Left ventricle myocardium inferior (tissue), 1 donor: ENCODE measurements at places on chromosomes 2 and 18. TPM values are rescaled to one million over a fixed set of nuclear protein-coding genes. Genes with fewer than 3 reads are reported as not detected.

CFAP53 gene
- 0.16 TPM for total RNA-seq

KIAA2012 gene
- total RNA-seq, result not detected

CLEC4F gene
- total RNA-seq, result not detected

ANO7 gene
- total RNA-seq, result 0.80 TPM

SERPINB11 gene
- not detected for total RNA-seq

ANKRD30BL gene
- not detected for total RNA-seq

DPP10 gene
- 0.16 TPM for total RNA-seq

GKN2 gene
- total RNA-seq, result not detected

STK39 gene
- total RNA-seq, result 23.2 TPM

CIB4 gene
- not detected for total RNA-seq

LYPD1 gene
- not detected for total RNA-seq

DNA sequence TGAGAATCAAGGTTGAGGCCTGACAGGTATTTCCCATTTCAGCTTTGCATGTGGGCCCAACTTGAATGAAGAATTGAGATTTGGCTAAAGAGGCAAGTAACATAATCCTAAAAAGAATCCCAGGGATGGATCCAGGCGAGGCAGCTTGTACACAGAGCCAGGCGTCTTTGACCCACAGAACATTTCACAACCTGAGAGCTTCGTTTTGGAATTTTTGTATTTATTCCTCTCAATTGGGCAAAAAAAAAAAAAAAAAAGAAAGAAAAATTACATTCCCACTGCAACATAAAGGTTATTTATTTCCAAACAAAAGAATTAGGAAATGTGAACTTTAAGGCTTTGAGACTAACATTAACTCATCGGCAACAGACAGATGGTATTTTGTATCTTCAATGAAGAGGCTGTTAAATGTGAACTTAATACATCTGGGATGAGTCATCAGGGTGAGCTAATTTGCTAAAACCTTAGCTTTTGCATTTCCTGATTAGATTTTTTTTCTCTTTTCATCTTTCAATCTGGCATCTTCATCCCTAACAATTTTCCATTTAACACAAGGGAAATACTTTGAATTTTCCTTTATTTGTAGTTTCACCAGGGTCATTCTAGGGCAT lies 478.5 kb upstream of the TNP1 start:
- no peak for DNase-seq

- DNase-seq, result no peak
Measured at GRCh38 chr18:49905771-49906170, 92.4 kb upstream of the ACAA2 start.

DNA sequence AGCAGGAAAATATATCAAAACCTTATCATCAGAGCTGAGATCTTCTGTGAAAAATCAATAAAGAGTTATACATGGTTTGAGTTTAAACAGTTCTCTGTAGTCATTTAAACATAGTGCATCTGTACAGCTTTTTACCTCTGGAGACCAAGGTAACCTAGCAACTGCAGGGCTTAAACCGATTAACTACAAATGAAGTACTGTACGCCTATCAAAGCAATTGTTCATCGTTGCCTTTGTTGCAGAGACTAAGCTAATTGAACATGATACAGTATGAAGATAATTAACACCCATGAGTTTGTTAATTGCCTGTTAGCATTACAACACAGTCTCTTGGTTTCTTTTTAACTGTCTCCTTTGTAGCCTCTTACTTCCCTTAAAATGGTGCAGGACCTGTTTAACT lies 147.9 kb downstream of the LNPK start:
- no peak for DNase-seq

DNA sequence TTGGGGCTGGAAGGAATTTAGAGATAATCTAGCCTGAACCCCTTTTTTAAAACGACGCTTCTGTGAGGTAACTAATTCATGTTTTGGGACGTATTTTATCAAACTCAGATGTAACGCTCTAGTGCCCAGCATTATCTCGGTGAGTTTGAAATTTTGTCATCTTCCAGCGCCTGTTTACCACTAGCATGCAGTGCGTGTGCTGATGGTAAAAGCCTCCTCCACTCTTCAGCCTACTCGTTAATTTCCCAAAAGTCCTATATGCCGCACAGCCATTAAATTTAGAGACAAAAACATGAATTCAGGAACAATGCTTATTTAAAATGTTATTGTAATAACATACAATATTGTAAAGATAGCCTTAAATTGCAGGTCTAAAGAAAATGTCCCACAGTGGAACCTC lies 2.8 kb downstream of the ZCCHC2 start:
- no peak for DNase-seq

GRCh38 chr18:43635397-43635796 lies 358.1 kb upstream of the SYT4 start:
- DNase-seq, result no peak

DNA sequence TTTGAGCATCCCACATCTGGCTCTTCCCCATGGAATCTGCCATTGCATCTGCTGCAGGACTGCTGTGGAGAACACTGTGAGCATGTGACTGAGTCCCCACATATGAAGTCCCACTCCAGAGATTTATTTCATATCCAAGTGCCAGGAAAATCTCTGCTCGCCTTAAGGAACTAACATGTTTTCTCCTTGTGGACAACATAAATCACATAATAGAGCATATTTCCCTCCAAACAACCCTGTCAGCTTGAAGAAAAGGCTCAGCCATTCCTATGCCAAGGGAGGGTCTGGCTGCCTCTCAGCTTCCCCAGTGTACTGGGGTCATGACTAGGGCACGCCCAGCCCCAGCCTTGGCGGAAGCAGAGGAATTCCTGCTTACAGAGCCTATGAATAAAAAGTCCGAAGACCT lies 193.7 kb downstream of the DNER start:
- DNase-seq, result peak; percentile 37

DNA sequence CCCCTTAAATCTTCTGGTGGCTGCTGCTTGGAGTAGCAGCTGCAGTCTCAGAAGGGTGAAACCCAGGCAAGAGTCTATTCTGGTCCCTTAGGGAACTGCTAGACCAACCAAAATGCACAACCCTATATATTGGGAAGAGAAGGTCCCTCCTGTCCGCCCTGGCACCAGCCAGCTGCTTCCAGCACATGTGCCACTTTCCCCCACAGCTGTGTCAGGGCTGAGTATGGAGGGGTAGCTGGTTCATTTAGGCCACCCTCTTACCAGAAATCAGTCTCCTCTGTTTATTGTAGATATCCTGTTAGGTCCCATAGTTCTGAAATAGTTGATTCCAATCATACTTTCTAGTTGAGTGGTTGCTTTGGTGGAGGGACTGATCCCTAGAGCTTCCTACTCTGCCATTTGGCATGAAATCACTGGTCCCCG lies 68.9 kb downstream of the BIRC6 start:
- DNase-seq, result no peak

- DNase-seq, result no peak
Measured at GRCh38 chr18:11155034-11155759, 5.8 kb upstream of the PIEZO2 start.

DNA sequence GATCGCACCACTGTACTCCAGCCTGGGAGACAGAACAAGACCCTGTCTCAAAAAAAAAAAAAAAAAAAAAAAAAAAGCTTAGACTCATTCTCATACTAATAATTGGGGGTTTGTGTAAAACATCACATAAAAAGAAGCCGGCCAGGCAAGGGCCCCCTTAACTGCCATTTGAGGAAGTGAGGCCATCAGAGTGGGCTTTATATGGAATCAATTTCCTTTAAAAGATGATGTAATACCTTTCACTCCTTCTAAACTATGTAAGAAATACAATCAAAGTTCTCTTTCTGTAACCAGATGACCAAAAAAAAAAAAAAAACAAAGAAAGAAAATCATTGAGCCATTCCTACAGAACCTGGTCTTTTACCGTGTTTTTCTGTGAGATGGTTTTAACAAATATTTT lies 13.1 kb upstream of the GPR55 start:
- no peak for DNase-seq

- peak; percentile 70 for DNase-seq
Measured at GRCh38 chr2:84906900-84907714, 1.7 kb downstream of the TMSB10 start.

DNA sequence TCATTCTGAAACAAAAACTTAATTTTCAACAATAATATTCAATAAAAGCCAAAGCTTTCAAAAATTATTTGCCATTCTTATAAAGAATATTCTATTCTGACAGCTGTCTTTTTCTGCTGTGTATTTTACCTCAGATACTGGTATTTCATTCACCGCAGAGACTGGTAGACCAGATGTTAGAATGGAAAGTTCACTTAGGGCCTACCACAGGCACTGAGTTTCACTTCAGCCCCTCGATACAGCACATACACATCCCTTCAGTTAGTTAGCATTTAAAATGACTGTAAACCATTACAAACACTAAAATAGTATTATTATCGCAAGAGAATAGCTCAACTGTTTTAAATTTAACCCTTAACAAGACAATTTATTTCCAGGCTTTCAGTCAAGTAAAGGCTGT lies 24.2 kb upstream of the GATA6 start:
- no peak for DNase-seq

DNA sequence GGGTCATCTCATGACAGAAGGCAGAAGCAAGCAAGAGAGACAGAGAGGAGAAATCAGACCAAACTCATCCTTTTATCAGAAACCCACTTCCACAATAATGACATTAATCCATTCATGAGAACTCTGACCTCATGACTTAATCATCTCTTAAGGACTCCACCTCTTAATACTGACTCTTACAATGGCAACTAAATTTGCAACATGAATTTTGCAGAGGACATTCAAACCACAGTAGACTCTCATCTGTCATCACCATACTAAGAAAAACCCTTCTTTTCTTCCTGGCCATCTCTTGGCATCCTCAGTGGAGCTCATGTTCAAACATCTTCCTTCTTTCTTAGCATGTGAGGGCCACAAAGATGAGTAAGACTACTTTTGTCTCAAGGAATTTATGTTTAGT lies 476.2 kb upstream of the RAB12 start:
- no peak for DNase-seq

DNA sequence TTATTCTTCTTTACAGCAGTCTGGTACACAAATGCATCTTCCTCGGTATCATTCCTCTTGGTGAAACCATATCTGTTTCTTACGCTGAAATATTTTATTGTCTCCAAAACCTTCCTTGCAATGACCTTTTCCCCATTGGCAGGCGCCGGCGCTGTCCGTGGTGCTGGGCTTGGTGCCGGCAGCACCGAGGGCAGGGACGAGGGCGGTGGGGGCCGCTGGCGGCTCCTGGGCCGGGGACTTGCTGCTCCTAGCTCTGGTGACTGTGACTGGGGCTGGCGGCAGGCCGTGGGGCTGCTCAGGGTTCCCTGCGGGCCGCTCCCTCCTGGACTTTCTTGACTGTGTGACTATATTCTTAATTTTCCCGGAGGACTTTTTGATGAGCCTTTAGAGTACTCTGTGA lies 72.5 kb downstream of the GPR39 start:
- peak; percentile 16 for DNase-seq

DNA sequence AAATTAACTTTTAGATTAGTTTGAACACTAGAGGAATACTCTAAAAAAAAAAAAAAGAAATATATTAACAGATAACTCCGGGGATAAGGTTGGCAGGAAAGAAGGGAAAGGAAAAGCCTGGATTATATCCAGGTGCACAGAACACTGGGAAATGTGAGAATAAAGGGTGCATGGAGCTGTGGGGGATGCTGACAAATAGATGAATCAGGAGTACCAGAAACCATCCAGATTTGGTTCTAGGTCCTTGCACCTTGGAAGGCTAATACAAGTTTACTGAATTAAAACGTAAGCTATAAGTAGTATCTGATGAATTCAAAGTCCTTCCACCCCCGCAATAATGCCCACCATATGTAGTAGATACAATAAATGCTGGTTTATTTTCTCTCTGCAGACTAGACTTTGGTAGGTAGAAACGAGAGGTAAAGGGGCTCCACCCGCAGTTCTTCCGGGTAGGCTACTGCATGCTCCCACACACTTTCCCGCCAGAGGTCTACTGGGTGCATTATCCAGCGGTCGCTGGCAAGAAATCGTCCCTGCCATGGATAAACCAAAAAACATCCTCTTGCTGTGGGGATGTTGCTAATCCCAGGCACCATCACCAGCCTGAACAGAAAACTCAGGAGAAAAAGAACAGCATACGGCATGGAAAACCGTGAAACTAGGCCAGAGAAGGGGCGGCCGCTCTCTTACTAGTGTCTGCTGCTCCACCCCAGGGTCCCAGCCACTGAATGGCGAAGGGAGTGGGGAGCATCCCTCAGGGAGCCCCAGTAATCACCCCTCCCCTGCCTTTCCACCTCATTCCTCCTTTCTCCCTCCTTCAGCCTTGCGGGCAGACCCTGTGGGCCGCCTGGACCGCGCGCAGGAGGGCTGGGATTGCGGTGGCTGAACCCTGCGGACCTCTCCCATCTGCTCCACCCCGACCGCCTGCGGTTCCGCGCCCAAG lies 1.5 kb downstream of the CNRIP1 start:
- DNase-seq, result peak; percentile 26

DNA sequence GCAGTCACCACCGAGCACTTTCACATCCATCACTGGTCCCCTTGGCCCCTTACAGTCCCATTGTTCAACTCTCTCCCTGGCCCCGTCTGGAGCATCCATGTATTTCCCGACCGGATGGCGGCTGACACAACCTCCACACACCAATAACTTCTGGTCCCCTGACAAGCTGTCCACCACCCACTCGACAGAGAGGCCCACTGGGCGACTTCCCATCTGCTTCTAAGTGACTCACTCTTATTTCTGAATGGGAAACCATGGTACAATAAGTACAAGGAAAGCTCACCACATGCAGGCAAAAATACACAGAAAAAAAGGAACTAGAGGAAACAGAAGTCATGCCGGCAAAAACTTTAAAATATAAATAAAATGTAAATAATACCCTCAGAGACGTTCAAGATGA lies 82.9 kb upstream of the RAB12 start:
- DNase-seq, result no peak

DNA sequence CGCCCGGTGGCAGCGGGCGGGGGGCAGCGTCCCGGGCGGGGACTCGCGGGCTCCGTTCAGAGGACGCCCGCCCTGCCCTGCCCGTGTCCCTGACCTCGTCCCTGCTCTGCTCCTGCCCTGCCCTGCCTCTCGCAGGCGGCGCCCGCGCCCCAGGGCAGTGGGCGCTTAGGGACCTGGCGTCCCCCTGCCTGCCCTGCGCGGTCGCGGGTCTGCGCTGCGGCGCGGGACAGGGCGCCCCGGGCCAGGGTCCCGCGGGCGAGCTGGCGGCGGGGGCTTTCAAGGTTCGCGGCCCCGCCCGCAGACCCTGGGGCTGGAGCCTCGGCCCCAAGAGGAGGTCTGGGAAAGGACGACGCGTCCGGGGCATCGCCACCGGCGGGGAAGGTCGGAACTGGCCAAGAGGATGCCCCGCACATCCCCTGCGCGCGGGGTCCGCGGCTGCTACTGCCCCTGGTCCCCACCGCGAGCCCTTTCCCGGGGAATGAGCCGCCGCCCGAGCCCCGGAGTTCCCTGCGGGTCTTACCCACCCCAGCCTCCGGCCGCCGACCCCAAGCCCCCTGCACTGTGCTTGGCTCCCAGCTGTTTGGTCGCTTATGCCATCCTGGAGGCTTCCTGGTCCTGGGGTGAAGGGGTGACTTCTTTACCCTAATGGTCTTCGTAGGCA lies 679 bp downstream of the RNF144A start:
- peak; percentile 38 for DNase-seq

- no peak for DNase-seq
Measured at GRCh38 chr2:20429528-20429927, 17.3 kb upstream of the RHOB start.

GRCh38 chr18:24731981-24732380 lies 271.5 kb downstream of the HRH4 start:
- no peak for DNase-seq

GRCh38 chr18:57797209-57797651 lies 5.9 kb downstream of the ATP8B1 start:
- DNase-seq, result no peak

- no peak for DNase-seq
Measured at GRCh38 chr2:226885769-226886435, 50.0 kb downstream of the RHBDD1 start.
